ENCODE measurements at places on chromosomes 5 and 9.
A peak's percentile ranks its signal among the peaks of the same experiment; 100 is the strongest.

DNA sequence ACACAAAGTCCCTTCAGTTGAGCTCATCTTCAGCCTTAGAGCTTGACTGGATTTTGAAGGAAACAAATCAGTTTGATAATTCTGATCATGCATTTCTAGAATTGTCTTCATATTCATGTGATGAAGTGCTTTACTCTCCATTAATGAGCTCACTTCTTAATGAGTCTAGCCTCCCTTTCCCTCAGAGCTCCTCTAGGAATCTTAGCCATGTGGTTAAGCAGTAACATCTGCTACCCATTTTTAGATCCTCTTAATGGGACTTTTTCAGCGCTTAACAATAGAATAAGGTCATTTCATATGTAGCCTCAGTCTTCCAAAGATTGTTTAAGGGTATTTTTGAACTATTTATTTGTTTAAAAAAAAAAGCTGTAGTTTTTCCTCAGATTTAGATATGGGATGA, 36.9 kb upstream of the LURAP1L start:
- no peak for DNase-seq

GRCh38 chr5:58156973-58157701, 302.7 kb downstream of the PLK2 start:
- DNase-seq = no peak

GRCh38 chr5:163567811-163568210, 62.4 kb downstream of the MAT2B start:
- DNase-seq = no peak

- no peak for DNase-seq
These were observed 138.6 kb upstream of the DHFR start for GRCh38 chr5:80793354-80793753.

DNA sequence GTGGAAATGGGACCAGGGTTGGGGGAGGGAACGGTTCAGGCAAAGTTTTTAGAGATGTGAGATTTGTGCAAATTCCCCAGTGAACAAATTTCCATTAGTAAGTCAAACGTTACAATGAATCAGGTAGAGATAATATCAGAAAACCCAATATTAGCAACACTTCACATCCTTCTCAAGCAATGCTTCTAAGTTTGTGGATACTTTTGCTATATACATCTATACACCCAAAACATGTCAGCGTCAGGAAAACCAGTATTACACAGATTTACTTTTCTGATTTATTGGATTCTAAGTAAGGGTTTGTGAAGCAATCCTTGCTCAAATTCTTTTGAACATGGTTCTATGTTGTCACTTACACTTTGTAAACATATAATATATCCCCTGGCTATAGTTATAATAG, 6.5 kb downstream of the ALDH1A1 start:
- DNase-seq = no peak

- DNase-seq = no peak
These were observed 9.2 kb downstream of the EEIG1 start for GRCh38 chr9:127971357-127972235.

GRCh38 chr5:90141984-90142383, 267.6 kb downstream of the CETN3 start:
- DNase-seq = no peak

DNA sequence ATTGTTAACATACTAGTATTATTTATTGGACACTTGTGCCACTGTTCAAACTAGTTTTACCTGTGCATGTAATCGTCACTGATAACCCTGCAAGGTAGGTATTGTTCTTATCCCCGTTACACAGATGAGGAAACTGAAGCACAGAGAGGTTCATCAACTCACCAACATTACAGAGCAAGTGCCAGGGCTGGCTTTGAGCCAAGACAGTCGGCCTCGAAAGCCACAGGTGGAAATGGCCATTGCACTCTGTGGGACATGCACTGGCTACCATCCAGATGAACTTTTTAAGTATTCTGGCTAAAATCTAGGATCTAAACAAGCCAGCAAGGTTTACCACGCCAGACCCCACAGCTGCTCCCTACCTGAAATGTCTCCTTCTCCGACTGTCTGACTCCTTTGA, 57.9 kb downstream of the TEX10 start:
- no peak for DNase-seq

- no peak for DNase-seq
These were observed 60.5 kb upstream of the IL6ST start for GRCh38 chr5:56055287-56055686.

- no peak for DNase-seq
These were observed 15.3 kb downstream of the MTMR12 start for GRCh38 chr5:32297181-32298058.

DNA sequence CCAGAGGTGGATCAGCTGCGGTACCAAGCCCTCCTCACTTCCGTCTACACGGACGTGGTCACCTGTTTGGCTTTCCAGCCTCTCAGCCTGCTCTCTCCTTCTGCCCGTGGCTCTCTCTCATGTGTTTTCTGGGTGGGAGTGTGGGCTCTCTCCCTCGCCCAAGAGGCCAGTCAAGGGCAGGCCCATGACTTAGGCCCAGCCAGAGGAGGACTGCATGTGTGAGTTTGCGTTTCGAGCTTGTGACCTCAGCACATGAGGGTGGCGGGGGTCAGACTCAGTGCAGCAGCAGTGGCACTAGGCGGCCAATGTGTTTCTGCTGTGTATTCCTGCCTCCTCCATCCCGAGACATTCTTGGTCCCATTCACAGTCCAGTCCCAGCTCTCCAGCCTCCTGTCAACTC, 82.5 kb upstream of the SMIM23 start:
- no peak for DNase-seq

DNA sequence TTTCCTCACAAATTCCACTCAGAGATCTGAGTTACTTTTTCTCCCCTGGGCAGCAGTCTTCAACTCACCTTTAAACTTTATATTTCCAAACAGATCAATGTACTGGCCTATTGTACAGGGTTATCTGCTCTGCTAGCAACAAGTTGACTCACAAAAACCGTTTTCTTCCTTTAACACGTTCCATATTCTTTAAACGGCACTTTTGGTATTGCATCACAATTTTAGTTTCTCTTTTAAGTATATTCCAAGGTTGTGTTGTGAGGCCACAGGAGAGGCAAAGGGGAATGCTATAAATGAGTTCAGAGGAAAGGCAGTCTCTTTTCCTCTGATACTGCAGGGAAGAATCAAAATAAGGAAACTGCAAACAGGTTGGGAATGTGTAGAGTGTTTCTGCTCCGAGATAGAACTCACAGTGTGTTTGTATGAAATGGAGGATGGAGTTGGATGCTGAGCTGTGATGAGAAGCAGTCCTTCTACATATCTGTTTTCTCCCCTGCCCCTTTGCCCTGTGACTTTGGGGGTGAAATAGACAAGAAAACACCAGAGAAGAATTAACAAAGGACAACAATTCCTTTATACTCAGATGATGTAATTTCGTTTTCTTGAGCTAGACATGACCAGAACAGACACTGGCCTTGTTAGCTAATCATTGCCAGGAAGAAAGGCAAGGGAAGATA, 9.9 kb upstream of the ALDOB start:
- DNase-seq = no peak

DNA sequence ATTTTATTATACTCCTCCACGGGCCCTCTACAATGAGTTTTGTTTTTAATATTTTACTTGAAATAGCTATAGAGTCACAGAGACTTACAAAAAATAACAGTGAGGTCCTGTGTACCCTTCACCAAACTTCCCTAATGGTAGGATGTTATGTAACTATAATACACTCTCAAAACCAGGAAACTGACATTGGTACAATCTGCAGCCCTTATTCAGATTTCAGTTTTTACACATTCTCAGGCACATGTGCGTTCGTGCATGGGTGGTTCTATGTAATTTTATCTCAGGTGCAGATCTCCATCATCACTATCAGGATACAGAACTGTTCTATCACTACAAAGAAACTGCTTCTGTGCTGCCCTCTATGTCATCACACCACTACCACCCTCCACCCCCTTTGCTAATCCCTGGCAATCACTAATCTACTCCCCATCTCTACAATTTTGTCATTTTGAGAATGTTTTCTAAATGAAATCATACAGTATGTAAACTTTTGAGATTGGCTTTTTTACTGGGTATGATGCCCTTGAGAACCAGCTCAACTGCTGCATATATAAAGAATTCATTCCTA, 16.4 kb downstream of the RAB14 start:
- DNase-seq = no peak

GRCh38 chr5:128905568-128906110, 59.6 kb upstream of the SLC27A6 start:
- DNase-seq = peak; percentile 28

- DNase-seq = no peak
These were observed 2.9 kb downstream of the BOD1 start for GRCh38 chr5:173613433-173614159.

DNA sequence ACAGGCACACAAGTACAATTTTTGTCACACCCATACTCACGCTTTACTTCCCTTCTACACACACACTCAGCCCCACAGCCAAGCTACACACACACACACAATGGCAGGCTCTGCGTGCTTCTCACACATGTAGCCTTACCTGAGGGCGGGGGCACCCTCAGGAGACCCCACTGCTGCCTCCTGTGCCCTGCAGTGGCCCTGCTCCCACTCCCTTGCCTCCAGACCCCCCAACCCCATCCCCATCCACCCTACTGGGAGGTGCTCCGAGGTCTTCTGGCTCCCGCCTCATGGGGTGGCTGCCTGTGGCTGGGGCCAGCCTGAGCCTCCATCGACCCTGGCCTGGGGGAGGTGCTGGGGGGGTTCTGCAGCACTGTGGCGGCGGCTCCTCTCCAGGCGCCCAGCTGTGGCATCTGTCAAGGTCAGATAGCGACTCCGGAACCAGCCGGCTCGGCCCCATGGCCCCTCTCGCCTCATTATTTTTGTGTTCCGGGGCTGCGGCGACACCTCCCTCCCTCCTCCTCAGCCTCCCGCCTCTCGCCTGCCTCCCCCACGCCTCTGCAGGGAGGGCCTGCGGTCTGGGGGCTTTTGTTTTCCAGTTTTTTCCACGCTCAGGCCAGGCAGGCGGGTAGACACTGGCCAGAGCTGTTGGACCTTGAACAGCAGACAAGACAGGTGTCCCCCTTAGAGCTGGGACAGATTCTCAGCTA, 21.7 kb downstream of the CXXC5 start:
- DNase-seq = no peak

DNA sequence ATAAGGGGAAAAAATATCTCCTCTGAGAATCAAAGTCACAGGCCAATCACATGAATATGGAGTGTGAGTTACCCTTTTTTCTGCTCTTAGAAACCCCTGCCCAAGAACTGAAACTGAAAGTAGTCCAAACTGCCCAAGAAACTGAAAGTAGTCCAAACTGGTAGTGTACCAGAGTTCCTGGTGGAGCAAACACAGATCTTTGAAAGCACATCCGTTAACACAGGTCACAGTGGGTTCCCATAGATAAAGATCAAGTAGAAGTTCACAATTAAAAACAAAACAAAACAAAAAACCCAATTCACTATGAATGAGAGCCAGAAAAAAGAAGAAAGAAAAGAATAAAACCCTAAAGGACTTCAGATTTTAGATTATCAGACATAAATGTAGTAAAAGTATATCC, 332.4 kb upstream of the EFNA5 start:
- DNase-seq = no peak

DNA sequence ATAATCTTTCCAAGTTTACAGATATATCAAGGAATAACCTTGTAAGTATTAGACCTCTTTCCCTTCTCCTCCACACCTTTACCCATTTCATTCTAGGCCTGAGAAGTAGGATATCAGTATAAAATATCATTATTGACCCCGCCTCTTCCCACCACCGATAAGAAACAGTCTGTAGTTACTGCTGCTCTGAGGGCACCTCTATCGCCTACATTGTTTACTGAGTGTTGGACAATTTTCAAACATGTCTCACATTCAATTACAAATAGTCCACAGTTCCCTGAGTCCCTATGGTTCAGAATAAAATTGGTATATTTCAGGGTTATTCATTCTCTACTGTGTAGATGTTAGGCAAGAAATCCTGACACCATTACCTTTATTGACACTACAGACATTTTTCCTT, 73.4 kb downstream of the TEK start:
- DNase-seq = no peak
